Stimulated activated CD4-positive, alpha-beta T cell treated with anti-CD3 and anti-CD28 coated beads, Interleukin-12 subunit alpha, Interleukin-12 subunit beta, amount 100 ng/mL, for 24 hours (primary cell): ENCODE measurements at places on chromosomes 3 and 15.

- no peak for DNase-seq
Observed at GRCh38 chr15:37098468-37099318, 1.7 kb downstream of the MEIS2 start.

DNA sequence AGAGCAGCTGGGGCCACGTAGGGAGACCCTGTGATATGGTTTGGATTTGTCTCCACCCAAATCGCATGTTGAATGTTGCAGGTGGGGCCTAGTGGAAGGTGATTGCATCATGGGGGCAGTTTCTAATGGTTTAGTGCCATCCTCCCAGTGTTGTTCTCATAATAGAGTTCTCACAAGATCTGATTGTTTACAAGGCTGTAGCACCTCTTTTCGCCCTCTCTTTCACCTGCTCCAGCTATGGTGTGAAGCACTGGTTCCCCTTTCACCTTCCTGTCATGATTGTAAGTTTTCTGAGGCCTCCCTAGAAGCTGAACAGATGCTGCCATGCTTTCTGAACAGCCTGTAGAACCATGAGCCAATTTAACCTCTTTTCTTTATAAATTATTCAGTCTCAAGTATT is 198.9 kb upstream of the CBLB start:
- DNase-seq = no peak

- peak; percentile 60 for DNase-seq
Observed at GRCh38 chr3:50525987-50526386, 22.6 kb upstream of the CACNA2D2 start.

DNA sequence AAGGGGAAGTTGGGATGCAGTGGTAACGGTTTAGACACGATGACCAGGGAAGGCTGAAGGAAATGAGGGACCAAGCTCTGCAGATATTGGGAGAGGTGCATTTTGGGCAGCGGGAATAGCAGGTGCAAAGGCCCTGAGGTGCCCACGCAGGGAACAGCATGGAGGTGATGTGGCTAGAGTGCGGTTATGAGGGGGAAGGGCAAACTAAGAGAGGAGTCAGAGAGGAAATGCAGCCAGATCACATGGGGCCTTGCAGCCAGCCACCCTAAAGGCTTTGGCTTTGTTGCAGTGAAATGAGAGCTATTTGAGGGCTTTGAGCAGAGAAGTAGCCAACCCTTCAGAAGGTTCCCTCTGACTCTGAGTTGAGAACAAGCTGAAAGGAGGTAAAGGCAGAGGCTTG is 2.6 kb downstream of the SPATA12 start:
- no peak for DNase-seq

DNA sequence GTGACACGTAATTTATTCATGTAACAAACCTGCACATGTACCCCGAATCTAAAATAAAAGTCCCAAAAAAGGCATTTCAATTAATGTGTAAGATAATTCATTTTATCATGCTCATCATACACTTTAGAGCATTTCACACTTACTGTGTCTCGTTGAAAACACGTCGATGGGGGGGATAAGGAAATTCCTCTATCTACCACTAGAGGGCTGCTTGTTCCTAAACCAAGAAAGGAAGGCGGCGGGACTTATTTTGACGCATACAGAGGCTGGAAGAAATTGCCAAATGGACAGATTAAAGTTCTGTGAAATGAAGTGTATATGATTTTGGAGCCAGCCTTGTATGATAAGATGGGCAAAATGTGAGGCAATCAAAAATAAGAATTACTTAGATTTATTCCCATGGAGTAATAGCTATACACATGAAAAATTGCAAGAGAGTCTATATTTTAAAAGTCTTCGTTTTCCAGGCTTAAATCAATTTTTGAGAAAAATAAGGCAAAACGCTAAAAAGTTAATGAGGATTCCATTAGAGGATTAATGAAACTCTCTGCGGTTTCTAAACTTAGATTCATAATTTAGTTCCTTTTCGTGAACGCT is 346.8 kb downstream of the CNTN3 start:
- DNase-seq = peak; percentile 2

DNA sequence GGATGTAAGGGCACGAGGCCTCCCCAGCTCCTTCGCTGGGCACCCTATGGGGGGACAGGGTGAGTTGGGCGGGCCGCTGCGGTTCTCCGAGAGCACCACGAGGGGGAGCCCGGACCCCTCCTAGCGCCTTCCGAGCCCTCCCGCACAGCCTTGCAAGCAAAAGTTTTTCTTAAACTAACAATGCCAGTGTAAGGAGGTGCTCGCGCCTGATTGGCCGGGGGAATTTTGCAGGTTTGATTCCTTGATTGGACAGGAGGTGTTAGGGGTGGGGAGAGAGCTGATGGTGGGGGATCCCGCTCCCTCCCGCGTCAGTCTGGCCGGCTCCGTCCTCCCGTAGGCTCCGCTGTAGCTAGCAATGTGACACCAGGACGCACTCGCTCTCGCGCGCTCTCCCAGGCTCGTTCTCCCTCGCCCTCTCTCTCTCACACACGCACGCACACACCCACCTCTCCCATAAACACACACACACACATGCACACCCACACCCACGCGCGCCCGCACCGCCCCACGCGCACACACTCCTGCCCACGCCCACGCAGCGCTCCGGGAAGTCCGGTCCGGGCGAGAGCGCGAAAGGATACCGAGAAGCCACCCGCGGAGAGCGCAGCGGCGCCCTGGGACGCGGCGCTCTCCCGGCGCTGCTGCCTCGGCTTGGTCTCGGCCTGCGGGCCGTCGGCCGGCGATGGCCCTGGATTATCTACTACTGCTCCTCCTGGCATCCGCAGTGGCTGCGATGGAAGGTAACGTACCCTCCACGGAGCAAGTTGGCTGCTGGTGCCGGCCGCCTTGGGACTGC is at the start of gene EPHB1:
Gene EPHB1 (plus strand): TSS at position 311 of the 796 bp plus-strand sequence.
- peak; percentile 32 for DNase-seq

GRCh38 chr15:85580879-85581278 is 200.5 kb downstream of the AKAP13 start:
- DNase-seq = no peak

- no peak for DNase-seq
Observed at GRCh38 chr3:168582503-168582902, 486.8 kb upstream of the GOLIM4 start.

DNA sequence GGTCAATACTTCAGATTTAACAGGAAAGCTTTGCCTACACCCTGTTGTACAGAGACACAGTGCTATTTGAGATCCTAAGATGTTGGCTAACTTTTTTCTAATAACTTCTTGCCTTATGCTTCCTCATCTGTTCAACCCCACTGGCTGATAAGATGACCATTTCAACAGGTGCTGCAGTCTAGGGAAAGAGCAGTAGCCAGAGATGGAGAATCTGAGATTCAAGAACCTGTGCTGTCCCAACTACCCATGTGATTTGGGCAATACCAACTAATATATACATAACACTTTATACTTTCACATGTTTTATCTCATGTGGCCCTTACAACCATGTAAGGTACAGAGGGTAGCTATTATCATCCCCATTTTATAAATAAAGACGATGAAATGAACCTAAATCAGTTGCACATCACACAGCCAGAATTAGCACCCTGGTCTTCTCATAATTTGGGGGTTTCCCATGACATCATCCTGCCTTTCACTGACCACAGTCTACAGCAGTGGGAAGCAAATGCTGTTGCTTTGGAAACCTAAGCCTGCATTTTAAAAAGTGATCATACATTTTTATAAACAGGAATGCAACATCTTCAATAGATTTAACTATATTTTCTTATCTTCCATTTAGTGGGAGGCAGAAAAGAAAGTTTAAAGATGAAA is 9.7 kb downstream of the TTC23 start:
- DNase-seq = no peak

GRCh38 chr15:80745888-80746287 is 33.3 kb upstream of the CEMIP start:
- DNase-seq = no peak

GRCh38 chr15:78533331-78533730 is 6.9 kb upstream of the PSMA4 start:
- DNase-seq = no peak

DNA sequence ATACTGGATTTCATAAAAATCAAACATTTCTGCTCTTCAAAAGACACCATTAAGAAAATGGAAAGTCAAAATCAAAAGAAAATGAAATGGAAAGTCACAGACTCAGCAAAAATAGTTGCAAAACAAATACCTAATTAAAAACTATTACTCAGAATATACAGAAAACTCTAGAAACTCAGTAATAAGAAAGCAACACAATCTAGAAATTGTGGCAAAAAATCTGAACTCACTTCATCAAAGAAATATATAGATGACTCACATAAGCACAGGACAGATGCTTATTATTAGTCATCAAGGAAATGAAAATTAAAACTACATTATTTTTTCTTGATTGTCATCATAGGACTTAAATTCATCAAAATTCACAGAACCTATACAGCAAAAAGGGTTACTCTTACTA is 430.0 kb downstream of the SHQ1 start:
- DNase-seq = no peak

DNA sequence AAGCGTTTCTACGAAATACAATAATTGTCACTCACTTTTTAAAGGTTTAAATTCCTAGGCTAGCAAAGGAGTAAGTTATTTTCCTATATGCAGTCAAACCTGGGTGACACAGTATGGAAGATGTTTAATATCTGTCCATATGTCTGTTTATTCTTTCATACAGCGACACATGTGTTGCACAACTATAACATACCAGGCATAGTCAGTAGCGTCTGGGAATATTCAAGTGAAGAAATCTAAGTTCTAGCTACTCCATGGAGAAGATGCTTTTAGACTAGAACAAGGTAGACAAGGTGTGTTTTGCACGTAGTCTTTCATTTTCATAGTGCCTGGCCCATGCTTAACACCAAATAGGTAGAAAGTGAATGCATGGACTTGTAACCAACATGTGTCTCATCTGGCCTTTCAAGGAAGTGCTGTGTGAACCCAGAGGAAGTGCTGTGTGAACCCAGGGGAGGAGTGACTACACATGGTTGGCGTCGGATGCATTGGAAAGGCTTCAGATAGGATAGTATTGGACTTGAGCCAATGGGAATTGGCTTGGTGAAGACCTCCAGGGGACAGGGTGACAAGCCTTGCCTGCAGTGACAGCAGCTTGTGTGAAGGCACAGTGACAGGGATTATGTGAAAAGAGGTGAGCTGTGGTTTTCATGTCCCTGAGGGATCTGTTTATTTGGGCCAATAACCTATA is 267.0 kb downstream of the PTPRG start:
- no peak for DNase-seq

DNA sequence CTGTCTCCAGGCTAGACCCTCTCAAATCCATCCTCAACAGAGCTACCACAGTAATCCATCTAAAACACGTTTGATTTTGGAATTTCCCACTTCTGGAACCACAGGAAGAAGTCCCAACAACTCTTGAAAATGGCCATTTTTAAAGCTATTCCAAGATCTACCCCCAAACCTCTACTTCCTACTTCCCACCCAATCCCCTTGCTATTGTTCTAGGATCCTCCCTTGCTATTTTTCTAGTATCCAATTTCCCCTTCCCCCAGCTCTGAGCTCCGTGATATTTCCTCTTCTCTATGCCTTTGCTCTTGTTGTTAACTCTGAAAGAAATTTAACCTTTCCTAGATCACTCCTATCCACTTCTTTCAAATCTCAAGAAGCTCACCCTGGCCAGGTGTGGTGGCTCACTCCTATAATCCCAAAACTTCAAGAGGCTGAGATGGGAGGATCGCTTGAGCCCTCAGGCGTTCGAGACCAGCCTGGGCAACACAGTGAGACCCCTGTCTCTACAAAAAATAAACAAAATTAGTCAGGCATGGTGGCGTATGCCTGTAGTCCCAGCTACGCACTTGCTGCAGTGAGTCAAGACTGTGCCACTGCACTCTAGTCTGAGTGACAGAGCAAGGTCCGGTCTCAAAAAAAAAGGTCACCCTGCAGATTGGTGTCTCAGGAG is 13.0 kb downstream of the UACA start:
- DNase-seq = no peak

DNA sequence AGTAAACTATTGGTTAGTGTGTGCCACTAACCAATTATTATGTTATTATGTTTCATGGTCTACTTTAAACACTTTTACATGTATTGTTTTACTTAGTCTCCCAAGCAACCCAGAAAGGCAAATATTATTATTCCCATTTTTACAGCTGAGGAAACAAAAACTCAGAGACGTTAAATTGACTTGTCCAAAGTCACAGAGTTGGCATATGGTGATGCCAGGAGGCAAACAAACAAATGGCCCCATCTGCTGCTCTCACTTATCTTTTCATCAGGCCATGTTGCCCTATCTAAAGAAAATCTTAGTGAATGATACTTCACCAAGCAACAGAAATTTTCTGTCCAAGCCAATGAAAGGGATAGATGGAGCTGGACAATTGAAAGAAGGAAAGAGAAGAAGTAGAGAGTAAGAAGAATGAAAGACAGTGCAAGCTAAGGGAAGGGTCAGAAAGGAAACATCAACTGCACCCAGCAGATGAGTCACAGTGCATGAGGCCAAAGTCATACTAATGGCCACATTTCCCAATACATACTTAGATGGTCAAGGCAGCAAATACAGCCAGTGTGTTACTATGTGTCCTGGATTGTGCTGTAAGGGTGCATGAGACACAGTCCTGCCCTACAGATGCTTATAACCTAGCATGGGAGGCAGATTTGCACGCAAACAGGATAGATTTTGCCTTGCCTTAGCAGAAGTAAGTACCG is 266.9 kb downstream of the KCNMB2 start:
- DNase-seq = no peak
